ENCODE measurements at places on chromosomes 11 and 22. TPM values are rescaled to one million over a fixed set of nuclear protein-coding genes. Genes with fewer than 3 reads are reported as not detected.

Gene MUC5AC
- total RNA-seq = not detected

- H3K27me3 ChIP-seq = no peaks in the 10 kb centered on the region
- no peak for DNase-seq
- H3K36me3 ChIP-seq = peaks cover 31% of the 10 kb centered on the region
- H3K4me1 ChIP-seq = no peaks in the 10 kb centered on the region
These were observed 31.3 kb downstream of the OSBP start for GRCh38 chr11:59584294-59584693.

GRCh38 chr22:41847300-41847699, 14.4 kb downstream of the SREBF2 start:
- H3K4me3 ChIP-seq = no peak overlapping the region
- H3K27me3 ChIP-seq = no peaks in the 10 kb centered on the region
- peaks cover 21% of the 10 kb centered on the region for H3K4me1 ChIP-seq
- DNase-seq = no peak
- H3K36me3 ChIP-seq = peaks cover 9% of the 10 kb centered on the region

Gene LMO2
- total RNA-seq = 72.7 TPM

Gene HEPHL1
- total RNA-seq = not detected

Gene RAB38
- total RNA-seq = 4.7 TPM
